ENCODE measurements at places on chromosomes 1 and 21. TPM values are rescaled to one million over a fixed set of nuclear protein-coding genes. Genes with fewer than 3 reads are reported as not detected.

The ATP5IF1 gene
- total RNA-seq: 86.3 TPM

The OR10Z1 gene
- total RNA-seq: not detected

The MYOM3 gene
- under 0.01 TPM for total RNA-seq

The FHAD1 gene
- total RNA-seq: 0.73 TPM

The LYPLAL1 gene
- total RNA-seq: 28.7 TPM

The S100B gene
- total RNA-seq: not detected

The CSMD2 gene
- total RNA-seq: 0.37 TPM

The AGMAT gene
- 2.9 TPM for total RNA-seq

The RSBN1 gene
- 12.9 TPM for total RNA-seq

The ITLN2 gene
- not detected for total RNA-seq

The NTMT2 gene
- total RNA-seq: not detected

The EFNA3 gene
- total RNA-seq: 0.73 TPM

The OPTC gene
- not detected for total RNA-seq

The LIPI gene
- total RNA-seq: not detected

The BCAR3 gene
- total RNA-seq: 23.5 TPM

The RUNX1 gene
- total RNA-seq: 18.4 TPM

The CATSPERE gene
- 0.78 TPM for total RNA-seq

The GBP7 gene
- total RNA-seq: not detected

The CD84 gene
- total RNA-seq: under 0.01 TPM
